ENCODE measurements at places on chromosomes 4 and X.
A peak's percentile ranks its signal among the peaks of the same experiment; 100 is the strongest.

- no peak for DNase-seq
These were observed 64.3 kb downstream of the TIGD2 start for GRCh38 chr4:89175611-89176010.

- no peak for DNase-seq
These were observed 1345.5 kb downstream of the TECRL start for GRCh38 chr4:63063760-63064159.

DNA sequence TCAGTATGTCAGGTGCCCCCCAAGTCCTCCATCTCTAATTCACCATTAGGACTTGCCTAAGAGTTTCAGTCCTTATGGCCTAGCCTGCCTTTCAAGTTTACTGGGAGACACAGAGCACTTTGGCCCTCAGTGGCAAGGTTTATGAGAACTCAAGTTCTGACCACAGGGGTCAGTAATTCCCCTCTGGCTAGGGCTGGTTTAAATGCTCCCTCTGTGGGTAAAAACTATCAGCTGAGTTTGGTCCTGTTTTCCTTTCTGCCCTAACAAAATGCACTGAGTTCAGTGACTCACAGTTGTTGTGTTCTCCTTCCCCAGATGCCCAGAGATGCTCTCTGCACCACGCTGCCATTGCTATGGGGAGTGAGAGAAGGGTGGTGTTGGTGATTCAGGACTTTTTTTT lies 163.2 kb downstream of the RELL1 start:
- no peak for DNase-seq

GRCh38 chrX:124257924-124258702 lies 74.3 kb upstream of the TEX13D start:
- DNase-seq = no peak

GRCh38 chrX:13180807-13181206 lies 136.4 kb upstream of the FAM9C start:
- DNase-seq = no peak

- no peak for DNase-seq
These were observed 11.9 kb upstream of the UGDH start for GRCh38 chr4:39539089-39539611.

GRCh38 chrX:149262086-149262485 lies 243.0 kb downstream of the IDS start:
- no peak for DNase-seq

- DNase-seq = no peak
These were observed 51.8 kb downstream of the PHOX2B start for GRCh38 chr4:41696763-41697162.

DNA sequence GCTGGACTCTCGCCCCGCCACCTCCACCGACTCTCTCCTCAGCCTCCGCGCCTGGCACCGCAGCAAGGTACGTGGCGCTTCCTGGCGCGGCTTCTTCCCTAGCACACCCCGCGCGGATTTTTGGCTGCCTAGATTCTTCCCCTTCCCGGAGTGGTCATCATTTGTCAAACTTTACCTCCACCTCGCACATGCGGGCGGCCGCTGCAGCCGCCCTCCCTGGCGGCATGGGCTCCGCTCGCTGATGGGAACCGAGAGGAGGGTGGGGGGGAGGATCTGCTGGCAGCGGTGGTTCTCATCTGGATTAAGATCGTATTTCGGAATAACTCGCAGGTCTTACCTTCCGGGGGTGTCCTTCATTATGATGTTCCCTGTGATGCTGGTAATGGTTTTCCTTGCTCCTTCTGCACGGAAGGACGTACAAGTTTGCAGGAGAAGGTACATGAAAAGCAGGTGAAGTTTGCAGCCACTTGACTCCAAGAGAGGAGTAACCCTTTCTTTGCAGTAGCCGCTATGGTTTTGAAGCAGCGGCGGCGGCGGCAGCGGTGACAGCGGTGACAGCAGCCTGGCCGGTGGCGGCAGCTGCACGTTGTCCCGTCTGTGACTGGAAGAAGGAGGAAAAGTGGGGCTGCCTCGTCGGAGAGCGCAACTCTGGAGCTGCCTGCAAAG lies 2183.9 kb upstream of the TENM3 start:
- DNase-seq = no peak

DNA sequence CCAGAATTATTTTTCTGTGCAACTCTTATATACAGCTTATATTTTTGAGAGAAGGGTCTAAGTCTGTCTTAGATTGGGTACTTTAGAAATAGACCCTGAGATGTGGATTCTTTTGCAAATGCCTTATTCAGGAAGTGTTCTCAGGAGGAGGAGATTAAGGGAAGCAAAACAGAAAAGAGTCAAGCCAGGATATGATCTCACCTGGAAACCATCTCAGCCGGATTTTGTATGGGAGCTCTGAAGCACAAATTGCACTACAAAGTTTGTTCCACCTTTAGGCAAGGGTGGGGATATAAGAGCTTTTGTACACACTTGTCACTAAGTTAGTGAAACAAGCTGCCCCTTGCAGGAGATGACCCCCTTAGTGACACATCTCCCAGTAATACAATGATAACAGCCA lies 121.2 kb upstream of the GRPR start:
- DNase-seq = no peak

DNA sequence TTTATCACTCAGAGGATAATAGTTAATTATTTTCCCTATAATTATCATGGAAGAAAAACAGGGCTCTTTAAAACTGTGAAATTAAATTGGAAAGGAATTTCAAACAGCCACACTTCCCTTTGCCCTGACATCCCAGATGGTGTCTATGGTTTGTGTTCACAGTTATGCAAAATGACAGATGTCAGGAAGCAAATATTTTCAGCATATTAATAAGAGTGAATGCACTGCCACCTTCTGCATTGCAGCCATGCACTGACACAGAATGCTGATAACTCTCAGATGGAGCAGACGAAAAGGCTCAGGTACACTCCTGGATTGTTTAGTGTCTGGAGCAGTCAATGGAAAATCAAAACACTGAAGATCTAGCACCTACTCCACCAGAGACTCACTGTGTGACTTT lies 57.6 kb downstream of the RWDD4 start:
- DNase-seq = no peak

DNA sequence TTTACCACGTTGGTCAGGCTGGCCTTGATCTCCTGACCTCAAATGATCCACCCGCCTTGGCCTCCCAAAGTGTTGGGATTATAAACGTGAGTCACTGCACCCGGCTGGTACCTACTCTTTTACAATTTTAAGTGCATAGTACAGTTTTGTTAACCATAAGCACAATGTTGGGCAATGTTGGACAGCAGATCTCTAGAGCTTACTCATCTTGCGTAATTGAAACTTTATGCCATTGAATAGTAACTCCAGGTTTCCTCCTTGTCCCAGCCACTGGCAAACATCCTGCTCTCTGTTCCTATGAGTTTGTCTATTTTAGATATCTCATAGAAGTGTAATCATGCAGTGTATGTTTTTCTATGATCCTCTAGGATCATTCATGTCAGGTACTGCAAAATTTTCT lies 9.3 kb upstream of the CPE start:
- DNase-seq = no peak

GRCh38 chr4:40373636-40374035 lies 38.5 kb downstream of the CHRNA9 start:
- DNase-seq = no peak

GRCh38 chr4:146514651-146515357 lies 6.9 kb downstream of the SLC10A7 start:
- DNase-seq = no peak

GRCh38 chr4:66852843-66853242 lies 692.5 kb downstream of the CENPC start:
- no peak for DNase-seq

DNA sequence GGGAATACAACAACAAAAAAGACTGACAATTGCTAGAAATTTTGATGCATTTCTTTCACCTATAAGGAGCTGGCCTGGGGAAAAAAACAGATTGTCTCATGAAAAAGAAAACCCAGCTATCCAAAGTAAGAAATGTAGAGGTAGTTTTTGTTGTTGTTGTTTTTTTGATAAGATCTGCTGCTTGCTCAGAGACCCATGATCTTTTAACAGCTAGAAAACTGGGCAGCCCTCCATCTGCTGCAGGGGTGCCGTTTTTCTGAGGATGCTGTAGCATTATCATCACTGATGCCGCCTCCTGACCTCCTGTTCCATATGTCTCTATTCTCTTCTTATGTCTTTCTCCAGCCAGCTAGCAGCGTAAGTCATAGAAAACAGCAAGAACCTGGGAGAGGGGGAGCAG lies 98.3 kb downstream of the BMPR1B start:
- DNase-seq = no peak

- DNase-seq = peak; percentile 38
These were observed 103.4 kb downstream of the PDE5A start for GRCh38 chr4:119525005-119525749.

DNA sequence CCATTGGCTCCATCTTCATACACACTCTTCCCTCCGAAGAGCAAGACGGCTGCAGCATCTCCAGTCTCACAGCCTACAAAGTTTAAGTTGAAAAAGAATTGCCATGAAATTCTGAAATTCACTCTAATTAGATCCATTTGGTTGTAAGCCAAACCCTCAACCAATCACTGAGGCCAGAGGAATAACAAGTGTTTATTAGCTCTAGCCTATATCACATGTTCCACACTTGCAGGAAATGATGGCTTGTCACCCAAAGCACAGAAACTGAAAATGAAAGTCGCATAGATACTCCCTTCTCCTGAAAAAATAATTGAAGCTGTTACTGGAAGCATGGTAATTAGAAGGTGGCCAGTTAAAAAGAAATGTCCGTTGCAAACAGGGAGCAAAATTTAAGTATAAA lies 1071.8 kb downstream of the CCSER1 start:
- no peak for DNase-seq

- no peak for DNase-seq
These were observed 2.6 kb downstream of the MCUB start for GRCh38 chr4:109562457-109563239.

- DNase-seq = no peak
These were observed 65.2 kb downstream of the TEX13C start for GRCh38 chrX:125384867-125385266.

GRCh38 chrX:14362721-14363120 lies 166.6 kb upstream of the GLRA2 start:
- DNase-seq = no peak

DNA sequence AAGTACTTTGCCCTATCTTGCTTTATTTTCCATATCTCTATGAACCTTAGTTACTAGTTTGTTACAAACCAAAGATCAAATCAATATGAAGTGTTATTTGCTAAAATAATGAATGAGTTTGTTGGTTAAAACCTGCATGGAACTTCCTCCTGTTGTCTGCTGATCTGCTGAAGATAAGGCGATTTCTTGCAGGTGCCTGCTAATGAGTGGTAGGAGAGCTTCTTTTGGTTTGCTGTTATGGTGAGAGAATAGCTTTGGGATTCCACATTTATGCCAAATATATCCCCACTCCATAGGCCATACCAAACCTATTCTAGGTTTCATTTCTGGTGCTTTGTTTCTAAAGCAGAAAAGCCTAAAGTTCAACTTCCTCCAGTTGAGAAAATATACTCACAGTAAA lies 103.8 kb upstream of the PCDH10 start:
- no peak for DNase-seq

- no peak for DNase-seq
These were observed 52.2 kb upstream of the SOD3 start for GRCh38 chr4:24743206-24743605.

DNA sequence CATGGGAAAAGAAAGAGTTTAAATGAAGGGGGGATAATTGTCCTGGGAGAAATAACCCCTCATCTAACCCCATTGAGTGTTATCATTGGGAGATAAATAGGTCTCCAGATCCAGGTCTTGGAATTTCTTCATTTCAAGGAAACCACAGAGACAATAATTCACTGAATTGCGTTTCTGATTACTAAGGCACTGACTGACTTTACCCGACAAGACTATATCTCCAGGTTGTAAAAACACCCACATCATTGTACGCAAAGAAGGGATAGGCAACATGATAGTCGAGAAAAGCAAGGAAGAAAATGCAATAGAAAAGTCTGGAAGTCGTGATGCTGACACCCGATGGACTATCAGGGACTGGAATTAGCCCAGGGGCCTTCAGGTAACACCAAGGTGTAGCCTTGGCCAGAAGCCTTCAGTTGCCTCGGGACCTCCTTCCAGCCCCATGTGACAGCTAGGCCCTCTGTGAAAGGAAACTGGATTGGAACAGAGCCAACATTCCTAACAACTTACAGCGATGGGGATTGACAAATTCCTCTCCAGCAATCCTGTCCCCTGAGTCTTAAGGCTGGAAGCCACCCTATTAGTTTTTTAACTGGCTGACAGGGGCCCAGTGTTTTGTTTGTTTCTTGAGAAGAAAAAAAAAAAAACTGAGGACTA lies 46.5 kb upstream of the RAB9B start:
- DNase-seq = peak; percentile 26

DNA sequence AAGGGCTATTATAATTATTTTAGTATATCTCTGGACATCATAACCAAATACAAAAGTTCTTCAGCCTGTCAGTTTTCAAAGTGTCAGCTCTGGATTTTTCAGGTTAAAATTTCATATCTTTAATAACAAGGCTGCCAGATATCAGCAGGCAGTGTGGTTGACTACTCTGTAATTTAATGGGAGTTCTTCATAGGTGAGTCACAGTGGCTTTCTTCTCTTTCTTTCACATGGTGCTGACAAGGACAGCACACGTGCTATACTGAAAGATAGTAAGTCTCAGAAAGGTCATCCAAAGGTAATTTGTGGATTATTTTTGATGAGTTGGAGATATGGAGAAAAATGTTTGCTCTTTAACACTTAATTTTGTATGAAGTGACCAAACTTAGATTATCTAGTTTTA lies 43.2 kb downstream of the GALNT7 start:
- DNase-seq = peak; percentile 31

GRCh38 chr4:41437111-41437536 lies 100.8 kb upstream of the LIMCH1 start:
- DNase-seq = no peak

DNA sequence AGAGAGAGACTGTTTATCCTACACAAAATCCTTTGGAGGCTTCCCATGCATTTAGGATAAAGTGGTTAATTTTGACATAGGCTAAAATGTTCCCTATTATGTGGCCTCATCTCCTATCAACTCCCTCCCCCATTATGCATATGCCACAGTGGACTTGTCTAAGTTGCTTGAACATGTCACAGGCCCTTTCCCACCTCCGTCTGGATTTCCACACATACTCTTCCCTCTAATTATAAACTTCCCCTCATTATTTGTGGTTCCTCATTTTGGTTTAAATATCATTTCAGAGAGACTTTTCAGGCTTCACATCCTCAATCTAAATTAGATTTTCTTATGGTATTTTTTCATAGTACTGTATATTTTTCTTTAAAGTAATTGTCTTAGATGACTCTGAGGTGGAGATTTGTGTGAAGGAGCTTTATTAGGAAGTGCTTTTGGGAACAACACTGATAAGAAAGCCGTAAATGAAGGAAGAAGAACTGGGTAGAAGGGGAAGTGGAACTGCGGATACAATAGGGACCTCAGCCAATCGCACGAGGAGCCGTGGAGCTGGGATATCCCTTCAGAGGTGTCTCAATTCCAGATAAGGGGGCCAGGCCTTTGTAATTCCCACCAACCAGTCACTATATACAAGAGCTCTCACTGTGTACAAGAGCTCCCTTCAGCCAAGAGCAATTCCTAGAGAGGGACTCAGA lies 7.9 kb downstream of the C4orf17 start:
- DNase-seq = no peak

DNA sequence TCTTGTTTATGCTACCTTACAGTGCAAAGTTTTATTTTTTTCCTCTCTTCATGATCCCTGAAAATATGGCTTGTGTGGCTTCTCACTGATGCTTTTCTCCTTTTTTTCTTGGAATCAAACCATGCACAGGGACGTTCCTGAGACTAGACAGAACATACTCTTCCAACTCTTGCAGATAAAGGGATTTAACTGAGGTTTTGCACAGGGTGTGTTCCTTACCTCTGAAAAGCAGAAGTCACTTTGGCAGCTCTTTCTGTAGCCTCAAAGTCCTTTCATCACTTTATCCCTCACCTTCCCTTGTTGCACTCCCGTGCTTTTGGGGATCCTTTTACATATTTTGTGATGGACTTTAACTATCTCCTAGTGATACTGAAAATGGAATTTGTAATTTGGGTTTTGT lies 300.1 kb downstream of the SPRY1 start:
- no peak for DNase-seq
